ENCODE measurements at places on chromosomes 11 and 22.
A peak's percentile ranks its signal among the peaks of the same experiment; 100 is the strongest.

DNA sequence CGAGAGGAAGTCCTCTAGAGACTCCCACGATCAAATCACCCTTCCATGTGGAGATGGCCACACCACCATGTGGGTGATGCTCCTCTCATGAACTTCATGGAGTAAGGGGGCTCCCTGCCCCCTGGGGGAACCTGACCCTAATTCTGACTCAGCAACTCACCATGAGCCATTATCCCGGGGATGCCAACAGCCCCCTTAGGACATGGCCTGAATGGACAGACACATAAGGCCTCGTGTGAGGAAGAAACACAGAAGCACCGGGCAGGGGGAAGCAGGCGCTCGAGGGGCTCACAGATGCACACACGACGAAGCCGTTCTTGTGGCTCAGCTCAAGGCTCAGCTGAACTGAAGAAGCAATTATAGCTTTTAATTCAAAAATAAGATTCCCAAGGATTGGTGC is 99.5 kb upstream of the BID start:
- no peaks in the 10 kb centered on the region for H3K4me1 ChIP-seq
- H3K4me3 ChIP-seq = no peak overlapping the region
- DNase-seq = no peak
- H3K36me3 ChIP-seq = peaks cover 3% of the 10 kb centered on the region

GRCh38 chr22:44545773-44546172 is 47.7 kb upstream of the RTL6 start:
- no peak for DNase-seq
- no peak overlapping the region for H3K4me3 ChIP-seq
- H3K4me1 ChIP-seq = no peaks in the 10 kb centered on the region
- H3K27ac ChIP-seq = no peak overlapping the region
- peaks cover 4% of the 10 kb centered on the region for H3K27me3 ChIP-seq

DNA sequence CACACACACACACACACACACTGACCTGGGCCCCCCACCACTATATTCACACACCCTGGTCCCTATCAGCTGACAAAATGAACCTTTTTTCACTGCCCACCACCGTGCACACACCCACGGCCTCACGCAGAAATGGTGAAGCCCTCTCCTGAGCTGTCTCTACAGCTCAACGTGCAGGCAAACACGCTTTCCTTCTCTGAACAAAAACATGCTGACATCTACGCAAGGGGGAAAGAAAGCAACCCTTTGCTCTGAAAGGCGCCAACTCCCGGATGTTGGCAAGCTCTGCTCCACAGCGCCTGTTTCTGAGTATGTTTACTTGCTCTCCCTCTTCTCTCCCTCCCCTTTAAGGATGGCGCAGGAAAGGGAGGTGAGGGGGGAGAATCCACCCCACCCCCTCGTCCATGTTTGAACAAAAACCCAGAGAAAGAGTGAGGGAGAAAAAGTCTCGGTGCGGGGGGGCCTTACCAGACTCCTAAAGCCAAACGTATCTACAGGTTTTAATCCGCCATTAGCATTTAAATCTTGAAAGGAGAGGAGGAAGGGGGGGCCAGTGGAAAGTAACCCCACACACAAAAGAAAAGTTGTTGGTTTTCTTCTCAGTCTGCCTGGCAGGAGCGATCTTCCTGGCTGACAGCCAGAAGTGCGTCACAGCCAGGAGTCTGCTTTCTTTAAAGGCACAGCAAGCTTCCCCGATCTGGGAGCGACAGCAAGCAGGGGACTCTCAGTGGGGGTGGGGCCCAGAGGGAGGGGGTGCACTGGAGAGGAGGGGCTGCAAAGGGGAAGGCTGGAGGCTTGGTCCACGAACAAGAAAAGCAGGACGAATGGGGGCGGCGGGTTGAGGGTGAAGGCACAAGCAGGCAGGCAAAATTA is 39.6 kb downstream of the NUMA1 start:
- peaks cover 32% of the 10 kb centered on the region for H3K4me1 ChIP-seq
- peak; percentile 50 for DNase-seq
- H3K36me3 ChIP-seq = peaks cover 29% of the 10 kb centered on the region
- no peaks in the 10 kb centered on the region for H3K27me3 ChIP-seq
- no peak overlapping the region for H3K4me3 ChIP-seq

DNA sequence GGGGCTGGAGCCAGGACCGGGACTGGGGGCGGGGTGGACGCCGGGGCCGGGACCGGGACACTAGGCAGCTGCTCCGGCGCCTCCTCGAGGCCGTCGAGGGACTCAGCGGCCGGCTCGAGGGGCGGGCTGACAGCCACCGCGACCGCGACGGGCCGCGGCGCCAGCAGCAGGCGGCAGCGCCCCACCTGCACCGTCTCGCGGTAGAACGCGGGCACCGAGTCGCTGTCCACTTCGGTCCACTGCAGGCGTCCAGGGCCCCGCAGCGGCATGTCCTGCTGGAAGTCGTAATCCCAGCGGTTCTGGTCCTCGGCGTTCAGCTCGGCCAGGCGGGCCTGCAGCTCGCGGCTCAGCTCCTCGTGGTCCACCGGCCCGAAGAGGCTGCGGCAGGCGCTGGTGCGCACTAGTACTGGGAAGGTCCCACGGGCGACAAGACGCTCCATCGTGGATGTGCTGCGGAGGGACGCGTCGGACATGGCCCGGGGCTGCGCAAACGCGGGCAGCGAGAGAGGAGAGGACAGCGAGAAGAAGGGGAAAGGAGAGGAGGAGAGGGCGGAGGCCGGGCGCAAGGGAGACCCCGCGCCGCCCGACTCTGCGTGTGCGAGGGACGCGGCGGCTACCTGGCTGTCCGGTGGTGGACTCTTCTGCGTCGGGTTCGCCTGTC is 428 bp downstream of the CDKN1C start:
- H3K36me3 ChIP-seq = no peaks in the 10 kb centered on the region
- DNase-seq = no peak
- no peak overlapping the region for H3K27ac ChIP-seq
- H3K27me3 ChIP-seq = peaks cover 33% of the 10 kb centered on the region

DNA sequence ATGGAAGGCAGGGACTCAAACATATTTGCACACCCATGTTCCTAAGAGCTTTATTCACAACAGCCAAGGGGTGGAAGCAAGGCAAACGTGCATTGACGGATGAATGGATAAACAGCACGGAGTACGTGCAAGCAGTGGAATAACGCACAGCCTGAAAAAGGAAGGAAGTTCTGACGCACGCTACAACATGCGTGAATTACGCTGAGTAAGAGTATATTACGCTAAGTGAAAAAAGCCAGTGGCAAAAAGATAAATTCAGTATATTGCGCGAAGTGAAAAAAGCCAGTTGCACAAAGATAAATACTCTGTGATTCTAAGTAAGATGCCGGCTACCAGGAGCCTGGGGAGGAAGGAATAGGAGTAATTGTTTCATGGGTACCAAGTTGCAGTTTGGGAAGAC is 19.5 kb downstream of the PHF21B start:
- no peak for DNase-seq
- H3K27me3 ChIP-seq = no peaks in the 10 kb centered on the region
- H3K4me1 ChIP-seq = no peaks in the 10 kb centered on the region
- no peak overlapping the region for H3K4me3 ChIP-seq
- H3K36me3 ChIP-seq = no peaks in the 10 kb centered on the region

DNA sequence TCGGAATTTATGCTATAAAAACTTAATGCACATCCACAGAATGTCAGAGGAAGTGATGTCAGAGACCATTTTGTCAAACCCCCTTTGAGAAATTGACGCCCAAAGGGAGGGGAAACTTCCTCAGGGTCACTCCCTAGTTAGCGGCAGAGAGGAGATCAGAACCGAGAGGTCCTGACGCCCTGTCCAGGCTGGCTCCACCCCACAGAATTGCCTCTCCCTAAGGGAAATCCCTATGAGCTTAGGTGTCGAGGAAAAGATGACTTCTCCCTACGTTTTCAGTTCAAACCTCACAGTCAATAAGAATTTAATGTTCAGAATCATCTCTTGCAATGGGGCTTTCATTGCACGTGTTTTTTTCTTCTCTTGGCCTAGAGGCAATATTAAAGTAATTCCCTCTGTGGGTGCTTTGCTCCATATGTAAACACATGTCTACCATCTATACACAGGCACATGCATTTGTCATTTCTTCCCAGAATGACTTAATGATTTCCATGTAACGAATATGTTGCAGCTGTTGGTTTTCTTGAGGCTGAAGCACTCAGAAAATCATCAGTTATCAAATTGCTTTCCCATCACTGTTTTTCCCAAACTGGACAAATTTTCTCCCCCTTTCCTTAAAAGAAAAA is 148.7 kb upstream of the TIMP3 start:
- no peak overlapping the region for H3K4me3 ChIP-seq
- no peak overlapping the region for H3K27ac ChIP-seq
- no peaks in the 10 kb centered on the region for H3K36me3 ChIP-seq
- no peak for DNase-seq
- no peaks in the 10 kb centered on the region for H3K27me3 ChIP-seq

DNA sequence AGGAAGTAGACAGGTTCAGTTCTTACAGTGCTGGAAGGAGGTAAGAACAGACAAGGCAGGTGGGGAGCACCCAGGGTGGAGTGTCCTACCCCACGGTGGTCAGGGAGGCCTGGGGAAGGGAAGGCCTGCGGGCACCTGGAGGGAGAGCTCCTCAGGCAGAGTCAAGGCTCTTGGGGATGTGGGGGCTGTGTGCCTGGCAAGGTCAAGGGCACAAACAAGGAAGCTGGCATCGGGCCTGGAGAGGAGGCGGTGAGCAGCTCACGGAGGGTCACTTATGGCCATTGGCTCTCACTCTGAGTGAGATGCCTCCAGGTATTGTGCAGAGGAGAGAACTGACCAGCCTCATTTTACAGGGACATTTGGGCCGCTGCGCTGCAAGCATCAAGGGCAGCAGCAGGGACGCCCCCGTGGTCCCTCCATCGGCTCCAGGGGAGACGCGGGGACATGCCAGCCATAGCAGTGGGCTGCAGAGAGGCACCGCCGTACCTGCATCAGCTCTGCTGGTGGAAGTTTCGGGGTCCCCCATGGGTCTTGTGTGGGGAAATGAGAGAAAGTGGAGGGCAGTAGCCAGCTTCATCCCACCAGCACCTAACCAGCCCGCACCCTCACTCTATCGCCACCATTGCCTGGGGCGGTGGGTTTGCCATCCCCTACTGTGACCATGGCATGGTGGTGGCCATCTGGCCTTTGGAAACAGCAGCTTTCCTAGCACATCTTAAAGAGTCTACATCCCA is 37.5 kb upstream of the RTL6 start:
- no peak for DNase-seq
- H3K4me3 ChIP-seq = no peak overlapping the region
- H3K27me3 ChIP-seq = peaks cover 4% of the 10 kb centered on the region
- H3K4me1 ChIP-seq = peaks cover 6% of the 10 kb centered on the region
- no peaks in the 10 kb centered on the region for H3K36me3 ChIP-seq

DNA sequence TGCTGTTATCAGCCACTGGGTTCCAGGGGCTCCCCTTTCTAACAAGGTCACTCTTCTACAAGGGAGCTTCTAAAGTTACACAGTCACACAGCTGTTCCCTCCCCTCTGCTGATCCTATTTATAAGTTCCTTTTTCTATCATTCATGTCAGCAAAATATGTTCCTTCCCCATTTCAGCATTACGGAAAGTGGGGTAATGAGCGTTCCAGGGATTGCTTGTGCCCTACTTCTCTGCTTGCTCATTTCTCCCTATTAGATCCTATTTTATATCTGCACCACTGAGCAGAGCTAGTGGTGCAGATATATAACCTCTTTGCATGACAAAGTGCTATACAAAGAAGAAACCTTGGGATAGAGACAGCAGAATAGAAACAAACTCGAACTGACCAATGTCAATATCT is 22.7 kb upstream of the PLEKHB1 start:
- peaks cover 24% of the 10 kb centered on the region for H3K27me3 ChIP-seq
- no peak overlapping the region for H3K4me3 ChIP-seq
- H3K4me1 ChIP-seq = no peaks in the 10 kb centered on the region
- no peaks in the 10 kb centered on the region for H3K36me3 ChIP-seq
- H3K27ac ChIP-seq = no peak overlapping the region

Data from activated T-helper 2 cell treated with anti-CD3 and anti-CD28 coated beads, Interferon-gamma antibody, Interleukin-2, Interleukin-4, amounts not matched to agents 10 μg/mL and 5 μg/mL and 100 μg/mL, durations not matched to agents 14 hours and 24 hours and 36 hours (primary cell).